ENCODE measurements at places on chromosomes 1 and 21. TPM values are rescaled to one million over a fixed set of nuclear protein-coding genes. Genes with fewer than 3 reads are reported as not detected.

The PKNOX1 gene
- total RNA-seq = 22.2 TPM

The IL10 gene
- total RNA-seq = 6.2 TPM

The CELA2A gene
- total RNA-seq = not detected

The PGLYRP3 gene
- not detected for total RNA-seq

The STUM gene
- total RNA-seq = not detected

The LRRC53 gene
- not detected for total RNA-seq

The DMRTB1 gene
- total RNA-seq = not detected

The OVAAL gene
- total RNA-seq = not detected

The FCRL6 gene
- total RNA-seq = 0.40 TPM

The PIK3CD gene
- 150 TPM for total RNA-seq

The PERM1 gene
- not detected for total RNA-seq

The TEDDM1 gene
- not detected for total RNA-seq

The NUF2 gene
- total RNA-seq = 31.7 TPM

The ADAMTS5 gene
- total RNA-seq = not detected

The CFHR4 gene
- not detected for total RNA-seq

The LGR6 gene
- 0.11 TPM for total RNA-seq

The MAGI3 gene
- total RNA-seq = 3.7 TPM

The RBM15 gene
- 56.6 TPM for total RNA-seq

The FOXD3 gene
- not detected for total RNA-seq

The UBQLN4 gene
- total RNA-seq = 55.4 TPM

The IL6R gene
- 1.5 TPM for total RNA-seq

The SIK1 gene
- 5.5 TPM for total RNA-seq

The HCRTR1 gene
- total RNA-seq = not detected

The LRRC71 gene
- total RNA-seq = not detected

The TLR5 gene
- 0.21 TPM for total RNA-seq

The APH1A gene
- total RNA-seq = 129 TPM

The DNAJC6 gene
- 5.6 TPM for total RNA-seq

The S100A2 gene
- total RNA-seq = 1.2 TPM

The LCE2A gene
- not detected for total RNA-seq

The BEST4 gene
- total RNA-seq = 1.3 TPM

The FMO5 gene
- 0.38 TPM for total RNA-seq

The APOBEC4 gene
- not detected for total RNA-seq

The AMY2A gene
- total RNA-seq = not detected

The VASH2 gene
- total RNA-seq = 0.44 TPM

The BRDT gene
- total RNA-seq = not detected

The KCNH1 gene
- total RNA-seq = not detected

The ANKRD65 gene
- not detected for total RNA-seq

The GFI1 gene
- 74.4 TPM for total RNA-seq

The PDE4B gene
- total RNA-seq = 32.2 TPM

The MIXL1 gene
- 0.11 TPM for total RNA-seq

The FAM167B gene
- not detected for total RNA-seq

The PDZK1IP1 gene
- not detected for total RNA-seq

All from activated CD8-positive, alpha-beta memory T cell treated with anti-CD3 and anti-CD28 coated beads for 36 hours (primary cell).